GM06990 (cell line): ENCODE measurements at places on chromosomes 13 and 19.

- DNase-seq, result no peak
Measured at GRCh38 chr13:73450583-73450982, 391.8 kb downstream of the KLF5 start.

- no peak for DNase-seq
Measured at GRCh38 chr13:60482012-60482411, 85.0 kb downstream of the TDRD3 start.

- no peak for DNase-seq
Measured at GRCh38 chr13:71939186-71939585, 72.2 kb upstream of the DACH1 start.

GRCh38 chr19:1875646-1876495 lies 9.4 kb downstream of the ABHD17A start:
- peak; percentile 89 for DNase-seq

DNA sequence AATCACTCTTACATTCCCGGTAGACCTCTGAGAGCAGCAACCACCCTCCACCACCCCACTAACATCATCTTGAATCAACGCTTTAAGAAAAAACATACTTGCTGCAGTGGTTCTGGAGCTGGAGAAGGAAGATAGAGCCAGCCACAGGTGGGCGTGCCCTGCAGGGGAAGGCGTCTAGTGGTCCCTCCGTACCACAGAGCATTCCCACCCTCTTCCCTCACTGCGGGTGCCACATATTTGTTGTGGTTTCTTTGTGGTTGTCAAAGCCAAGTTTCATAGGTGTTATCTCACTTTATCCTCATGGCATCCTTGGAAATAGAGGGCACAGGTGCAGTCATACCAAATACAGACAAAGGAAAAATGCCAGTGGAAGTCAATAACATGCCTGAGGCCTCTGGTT lies 22.2 kb downstream of the COL4A2 start:
- no peak for DNase-seq

DNA sequence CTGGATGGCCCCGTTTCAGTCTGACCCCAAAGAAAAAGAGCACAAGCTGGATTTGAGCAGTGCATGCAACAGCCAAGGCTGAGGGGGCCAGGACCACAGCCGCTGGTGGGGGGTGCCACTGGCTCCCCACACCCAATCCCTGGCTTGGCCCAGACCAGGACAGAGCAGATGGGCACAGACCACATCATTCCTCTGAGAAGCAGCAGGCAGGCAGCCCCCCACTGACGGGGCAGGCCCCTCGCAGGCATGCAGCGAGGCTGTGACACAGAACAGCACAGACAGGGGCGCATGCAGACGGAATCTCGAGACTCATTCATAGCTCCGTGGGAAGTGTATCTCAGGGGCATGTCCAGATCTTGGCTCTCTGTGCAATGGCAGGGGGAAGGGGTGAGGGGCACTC lies 74.9 kb downstream of the IER2 start:
- DNase-seq, result no peak

DNA sequence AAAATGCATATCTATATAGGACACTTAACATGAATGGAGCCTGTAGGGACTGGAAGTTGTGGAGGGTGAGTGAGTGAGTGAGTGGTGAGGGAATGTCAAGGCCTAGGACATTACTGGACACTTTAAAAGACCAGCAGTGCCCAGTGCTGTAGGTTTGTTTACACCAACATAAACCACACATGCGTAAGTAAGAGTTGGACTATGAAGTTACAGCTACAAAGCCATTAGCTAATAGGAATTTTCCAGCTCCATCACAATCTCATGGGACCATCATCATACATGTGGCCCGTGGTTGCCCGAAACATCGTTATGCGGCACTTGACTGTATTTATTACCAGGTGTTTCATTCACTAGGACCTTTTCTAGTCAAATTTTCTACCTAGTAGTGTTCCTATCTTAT lies 49.2 kb downstream of the LATS2 start:
- no peak for DNase-seq

DNA sequence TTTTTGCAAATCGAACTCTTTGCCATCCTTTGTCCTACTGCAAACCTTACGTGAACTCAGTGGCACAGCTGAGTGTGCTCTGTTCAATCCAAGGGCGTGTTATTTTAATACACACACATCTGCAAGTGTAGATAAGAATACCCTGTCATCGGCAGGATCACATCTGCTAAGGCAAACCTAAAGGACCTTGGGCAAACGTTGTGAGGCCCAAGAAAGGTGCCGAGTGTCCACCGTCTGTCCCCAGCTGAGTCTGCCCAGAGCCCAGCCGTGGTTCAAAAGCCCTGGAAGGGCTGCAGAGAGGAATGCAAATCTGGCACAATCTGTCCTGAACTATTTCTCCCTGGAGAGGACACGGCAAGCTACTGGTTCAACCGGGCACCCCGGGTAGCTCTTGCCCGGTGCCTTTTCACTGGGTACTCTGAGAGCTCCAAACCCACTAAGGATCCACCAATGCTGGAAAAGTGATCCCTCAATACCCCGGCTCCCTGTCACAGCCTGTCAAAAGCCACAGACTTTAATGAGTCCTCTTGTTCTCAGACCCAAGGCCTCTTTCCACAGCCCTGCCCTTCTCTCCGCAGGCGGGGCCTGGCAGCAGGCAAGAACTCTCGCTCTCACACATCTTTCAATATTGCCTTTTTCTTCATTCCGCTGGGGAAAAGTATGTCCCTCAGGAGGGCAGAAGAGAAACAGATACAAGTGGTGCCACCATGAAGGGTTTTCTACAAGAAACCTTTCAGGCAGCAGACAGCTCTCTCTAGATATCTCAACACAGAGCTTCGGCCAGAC lies 17.0 kb downstream of the SLC7A1 start:
- DNase-seq, result no peak

DNA sequence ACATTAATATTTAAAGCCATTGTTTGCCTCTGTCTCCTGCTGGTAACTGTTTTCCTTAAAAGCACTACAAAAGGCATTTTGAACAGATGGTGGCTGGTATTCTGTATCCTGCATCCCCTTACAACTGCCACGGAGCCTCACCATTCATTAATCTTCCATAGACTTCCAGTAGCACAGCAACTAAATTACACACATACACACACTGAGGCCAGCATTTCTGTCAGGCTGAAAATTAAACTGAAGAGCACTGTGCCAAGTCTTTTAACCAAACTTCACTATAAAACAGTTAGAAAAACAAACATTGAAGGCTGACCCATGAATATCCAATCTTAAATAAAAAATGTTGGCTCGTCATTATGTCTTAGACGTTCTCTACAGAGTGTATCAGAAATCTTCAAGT lies 697.8 kb downstream of the DACH1 start:
- DNase-seq, result no peak

- no peak for DNase-seq
Measured at GRCh38 chr19:29531458-29532025, 5.7 kb downstream of the VSTM2B start.

GRCh38 chr13:113792886-113793717 lies 34.1 kb downstream of the TMEM255B start:
- no peak for DNase-seq

DNA sequence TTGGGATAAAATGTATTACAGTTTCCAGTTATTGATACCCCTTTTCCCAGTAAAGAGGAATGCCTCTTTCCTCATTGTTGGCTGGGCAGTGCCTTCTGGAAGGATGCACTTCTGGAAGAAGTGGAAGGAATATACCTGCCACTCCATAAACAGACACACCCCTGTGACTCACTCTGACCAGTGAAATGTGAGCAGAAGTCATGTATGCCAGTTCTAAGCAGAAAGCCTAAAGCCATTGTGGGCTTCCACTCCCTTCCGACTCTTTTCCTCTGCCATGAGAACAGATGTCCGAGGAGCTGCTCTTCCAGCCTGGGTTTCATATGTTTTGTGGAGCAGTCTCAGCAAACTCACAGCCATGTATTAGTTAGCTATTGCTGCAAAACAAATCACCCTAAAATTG lies 166.1 kb upstream of the SERP2 start:
- no peak for DNase-seq

DNA sequence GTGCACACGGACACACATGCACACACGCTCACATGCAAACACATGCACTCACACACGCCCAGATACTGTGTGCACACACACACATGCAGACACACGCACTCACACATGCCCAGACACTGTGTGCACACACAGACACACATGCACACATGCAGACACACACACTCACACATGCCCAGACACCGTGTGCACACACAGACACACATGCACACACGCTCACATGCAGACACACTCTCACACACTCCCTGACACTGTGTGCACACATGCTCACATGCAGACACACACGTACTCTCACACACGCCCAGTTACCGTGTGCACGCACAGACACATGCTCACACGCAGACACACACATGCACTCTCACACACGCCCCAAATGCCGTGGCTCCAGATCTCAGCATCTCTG lies 137.2 kb upstream of the MCF2L start:
- no peak for DNase-seq

GRCh38 chr13:21889651-21890050 lies 218.8 kb downstream of the FGF9 start:
- no peak for DNase-seq

DNA sequence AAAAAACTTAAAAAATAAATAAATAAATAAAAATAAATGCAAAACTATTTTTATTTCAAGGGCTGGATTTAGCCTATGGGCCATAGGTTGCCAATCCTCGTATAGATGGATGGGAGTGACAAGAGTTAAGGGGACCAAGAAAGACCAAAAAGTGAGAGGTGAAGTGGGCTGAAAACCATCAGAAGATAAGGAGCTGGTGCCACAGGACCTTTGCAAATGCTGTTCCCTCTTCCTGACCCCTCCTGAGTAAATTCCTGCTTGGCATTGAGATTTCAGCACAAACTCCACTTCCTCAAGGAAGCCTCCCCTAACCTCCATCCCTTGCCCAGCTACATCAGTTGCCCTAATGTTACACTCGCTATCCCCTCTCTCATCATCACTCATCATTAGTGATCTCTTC lies 11.0 kb downstream of the OR1I1 start:
- no peak for DNase-seq

GRCh38 chr19:43777163-43777695 lies 3.5 kb downstream of the KCNN4 start:
- DNase-seq, result no peak

DNA sequence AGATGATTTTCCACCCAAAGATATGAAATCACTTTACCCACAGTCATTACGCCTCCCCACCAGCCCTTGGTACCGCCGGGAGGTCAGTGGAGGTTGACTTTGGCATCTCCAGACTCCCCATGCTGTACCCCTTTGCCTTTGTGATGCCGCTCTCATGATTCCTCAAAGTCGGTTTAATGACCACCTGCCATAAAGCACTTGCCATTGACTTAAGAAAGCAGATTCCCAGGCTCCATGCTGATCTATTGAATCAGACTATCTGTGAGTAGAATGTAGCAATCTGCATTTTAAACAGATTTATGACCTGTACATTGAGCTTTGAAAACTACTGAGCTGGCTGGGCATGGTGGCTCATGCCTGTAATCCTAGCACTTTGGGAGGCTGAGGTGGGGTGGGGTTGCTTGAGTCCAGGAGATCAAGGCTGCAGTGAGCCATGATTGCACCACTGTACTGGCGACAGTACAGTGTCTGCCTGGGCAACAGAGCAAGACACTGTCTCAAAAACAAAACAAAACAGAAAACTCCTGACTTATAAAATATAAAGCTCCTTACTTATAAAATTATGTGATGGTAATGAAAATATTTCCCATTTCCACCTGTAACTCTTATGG lies 235.2 kb downstream of the KLF5 start:
- DNase-seq, result no peak

- DNase-seq, result no peak
Measured at GRCh38 chr19:16890461-16891184, 1.8 kb downstream of the F2RL3 start.

DNA sequence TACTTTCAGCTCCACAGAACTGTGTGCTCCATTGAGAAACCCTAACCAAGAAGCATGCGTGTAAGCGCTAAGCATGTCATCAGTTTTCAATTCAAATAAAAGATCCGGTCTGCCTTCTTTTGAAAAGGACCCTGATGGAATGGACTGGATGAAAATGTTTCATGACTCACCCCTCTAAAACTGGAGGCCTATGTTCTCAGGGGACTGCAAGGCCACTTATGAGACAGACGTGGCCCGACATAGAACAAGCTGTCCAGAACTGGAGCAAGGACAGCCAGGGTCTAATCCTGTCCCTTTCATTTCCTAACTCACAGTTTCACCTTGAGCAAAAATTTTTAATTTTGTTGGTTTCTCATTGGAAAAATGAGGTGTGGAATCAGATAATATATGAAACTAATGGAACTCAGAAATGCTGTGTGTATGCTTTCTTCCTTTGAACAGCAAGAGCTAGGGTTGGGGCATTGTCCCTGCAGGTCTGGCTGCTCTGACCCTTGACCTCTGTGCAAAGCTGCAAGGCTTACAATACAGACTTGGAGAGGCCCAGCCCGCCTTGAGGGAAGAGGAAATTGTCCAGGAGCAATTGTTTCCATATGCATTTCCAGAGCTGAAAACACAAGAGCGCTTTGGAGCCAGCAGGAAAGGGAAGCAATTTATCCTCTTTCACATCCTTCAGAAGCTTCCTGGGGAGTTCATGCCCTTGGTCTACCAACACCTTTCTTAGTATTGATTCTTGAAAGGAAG lies 553.4 kb upstream of the KLF12 start:
- DNase-seq, result no peak

- DNase-seq, result no peak
Measured at GRCh38 chr13:113552786-113553434, 31.6 kb upstream of the TFDP1 start.

DNA sequence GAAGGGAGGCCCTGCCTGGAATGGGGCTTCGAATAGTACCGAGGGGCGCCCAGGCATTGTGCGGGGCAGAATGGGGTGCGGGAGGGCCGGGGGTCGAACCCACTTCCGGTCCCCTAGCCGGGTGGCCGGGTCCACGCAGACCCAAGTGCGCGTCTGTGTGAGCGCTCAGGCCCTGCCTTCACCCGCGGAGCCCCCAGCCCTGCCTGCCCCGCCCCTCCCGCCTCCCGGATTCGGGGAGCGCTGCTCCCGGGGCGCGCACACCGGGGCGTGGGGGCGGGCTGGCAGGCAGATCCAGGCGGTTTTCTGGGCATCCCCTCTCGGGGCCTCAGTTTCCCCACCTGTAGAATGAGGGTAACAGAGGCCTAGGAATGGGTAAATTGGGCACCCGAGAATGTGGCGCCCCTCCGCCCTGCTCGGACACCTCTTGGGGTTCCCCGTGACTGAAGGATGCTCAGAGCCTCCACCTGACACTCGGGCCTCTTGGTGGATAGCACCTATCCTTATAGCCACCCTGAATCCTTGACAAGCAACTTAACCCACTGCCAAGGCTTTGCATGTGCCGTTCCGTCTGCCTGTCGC lies 682 bp downstream of the PIK3R2 start:
- no peak for DNase-seq

DNA sequence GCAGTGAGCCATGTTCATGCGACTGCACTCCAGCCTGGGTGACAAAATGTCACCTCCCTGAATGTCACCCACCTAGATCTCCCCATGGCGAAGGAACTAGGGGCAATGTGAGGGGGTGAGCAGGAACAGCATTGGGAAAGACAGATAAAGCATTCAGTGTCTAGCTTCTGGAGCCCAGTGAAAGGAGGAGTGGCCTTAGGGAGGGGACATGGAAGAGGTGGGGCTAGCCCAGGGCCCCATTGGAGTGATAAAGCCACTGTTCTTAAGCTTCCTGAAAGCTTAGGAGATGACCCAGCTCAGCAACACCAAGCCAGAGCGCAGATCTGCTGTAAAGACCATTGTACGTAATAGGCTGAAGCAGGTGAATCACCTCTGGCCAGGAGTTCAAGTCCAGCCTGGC lies 13.0 kb upstream of the KCNN1 start:
- DNase-seq, result no peak
